Stimulated activated CD4-positive, alpha-beta T cell treated with anti-CD3 and anti-CD28 coated beads, TNF-alpha, amount 100 ng/mL, for 48 hours (primary cell): ENCODE measurements at places on chromosomes 4 and X.

DNA sequence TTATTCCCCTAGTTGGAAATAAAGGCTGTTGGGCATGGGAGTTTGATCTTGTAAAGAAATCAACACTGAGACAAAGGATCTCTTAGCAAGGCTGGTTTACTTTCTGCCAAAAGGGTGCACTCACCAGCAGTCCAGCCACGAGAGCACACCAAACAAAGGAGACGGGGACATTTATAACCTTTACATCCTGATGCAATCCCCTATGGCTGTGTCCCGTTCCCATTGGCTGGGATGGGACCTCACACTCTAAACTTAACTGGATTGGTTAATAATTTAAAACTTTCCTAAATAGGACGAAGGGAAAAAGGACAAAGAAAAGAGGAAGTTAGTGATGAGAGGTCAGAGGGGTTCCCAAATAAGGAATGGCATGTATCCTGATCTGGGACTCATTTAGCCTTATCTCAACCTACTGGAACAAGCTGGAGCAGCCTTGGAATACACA lies 17.9 kb downstream of the METAP1 start:
- no peak for DNase-seq

GRCh38 chr4:54277691-54278090 lies 48.6 kb downstream of the PDGFRA start:
- DNase-seq: no peak

- no peak for DNase-seq
These were observed 5.0 kb upstream of the GPR174 start for GRCh38 chrX:79139446-79139845.

- DNase-seq: no peak
These were observed 45.1 kb downstream of the ARHGEF6 start for GRCh38 chrX:136735601-136736000.

- no peak for DNase-seq
These were observed 316.8 kb downstream of the NAF1 start for GRCh38 chr4:162849937-162850336.

DNA sequence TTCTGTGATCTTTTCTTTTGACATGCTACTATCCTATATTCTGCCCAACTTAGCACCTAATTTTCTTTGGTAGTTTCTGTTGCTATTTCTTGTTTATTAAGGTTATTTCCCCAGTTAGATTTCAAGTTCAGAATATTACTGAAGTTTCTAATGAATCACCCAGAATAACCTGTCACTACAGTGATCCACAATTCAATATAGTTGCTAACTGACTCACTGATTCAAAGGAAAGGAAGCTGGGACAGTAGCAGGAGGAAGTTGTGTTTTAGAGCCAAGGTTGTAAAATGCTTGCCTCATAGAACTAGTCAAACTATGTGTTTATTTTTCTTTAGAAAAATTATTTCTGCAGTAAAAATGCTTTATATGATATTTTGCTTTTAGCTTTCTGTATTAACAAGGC lies 37.4 kb downstream of the PAK3 start:
- DNase-seq: no peak
